ENCODE measurements at places on chromosomes 1 and 21.
A peak's percentile ranks its signal among the peaks of the same experiment; 100 is the strongest.

DNA sequence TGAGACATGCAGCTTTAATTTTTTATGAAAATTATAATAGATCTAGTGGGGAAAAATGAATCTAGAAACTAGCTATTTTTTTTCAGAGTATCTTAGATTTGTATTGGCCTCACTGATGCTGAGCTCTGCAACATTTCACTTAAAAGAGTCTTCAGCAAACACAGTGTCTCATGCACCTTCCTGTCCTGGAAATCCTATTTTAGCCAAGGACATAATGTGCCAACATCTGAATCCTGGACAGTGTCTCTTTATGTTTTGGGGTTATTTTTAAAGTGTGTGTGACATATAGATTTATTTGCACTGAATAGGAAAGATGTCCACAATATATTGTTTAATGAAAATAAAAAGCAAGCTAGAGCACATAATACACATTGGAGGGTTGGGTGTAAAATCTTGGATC is 199.1 kb upstream of the FMN2 start:
- DNase-seq: no peak
- no peak overlapping the region for H3K27ac ChIP-seq
- H3K36me3 ChIP-seq: no peaks in the 10 kb centered on the region
- H3K4me1 ChIP-seq: peaks cover 51% of the 10 kb centered on the region

GRCh38 chr21:38920631-38921398 is 115.1 kb downstream of the ETS2 start:
- H3K4me1 ChIP-seq: peaks cover 41% of the 10 kb centered on the region
- H3K27ac ChIP-seq: peak overlapping the region; percentile 87
- H3K4me3 ChIP-seq: no peak overlapping the region
- no peaks in the 10 kb centered on the region for H3K36me3 ChIP-seq

GRCh38 chr1:78348496-78349284 is 142.1 kb upstream of the PTGFR start:
- DNase-seq: no peak
- no peaks in the 10 kb centered on the region for H3K4me1 ChIP-seq
- no peak overlapping the region for H3K4me3 ChIP-seq
- no peaks in the 10 kb centered on the region for H3K27me3 ChIP-seq
- no peak overlapping the region for H3K27ac ChIP-seq

DNA sequence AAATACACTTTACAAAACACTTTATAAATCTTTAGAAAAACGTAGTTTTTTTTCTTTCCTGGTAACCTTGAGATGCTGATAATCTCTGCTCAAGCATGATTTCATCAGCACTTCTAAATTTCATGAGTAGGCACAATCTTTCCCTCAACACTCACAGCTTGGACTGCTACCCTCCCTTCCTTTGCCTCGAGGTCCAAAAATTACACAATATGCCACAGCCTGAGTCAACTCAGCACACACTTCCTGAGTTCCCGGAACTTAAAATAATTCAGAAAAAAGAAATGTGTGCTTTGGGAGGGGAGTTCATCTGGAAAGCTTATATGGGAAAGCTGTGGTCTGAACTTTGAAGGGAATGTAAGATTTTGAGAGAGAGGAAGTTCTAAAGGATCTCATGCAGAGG is 5.9 kb downstream of the CLCA2 start:
- peaks cover 44% of the 10 kb centered on the region for H3K27me3 ChIP-seq
- H3K27ac ChIP-seq: peak overlapping the region; percentile 47
- peaks cover 31% of the 10 kb centered on the region for H3K4me1 ChIP-seq
- no peak for DNase-seq

DNA sequence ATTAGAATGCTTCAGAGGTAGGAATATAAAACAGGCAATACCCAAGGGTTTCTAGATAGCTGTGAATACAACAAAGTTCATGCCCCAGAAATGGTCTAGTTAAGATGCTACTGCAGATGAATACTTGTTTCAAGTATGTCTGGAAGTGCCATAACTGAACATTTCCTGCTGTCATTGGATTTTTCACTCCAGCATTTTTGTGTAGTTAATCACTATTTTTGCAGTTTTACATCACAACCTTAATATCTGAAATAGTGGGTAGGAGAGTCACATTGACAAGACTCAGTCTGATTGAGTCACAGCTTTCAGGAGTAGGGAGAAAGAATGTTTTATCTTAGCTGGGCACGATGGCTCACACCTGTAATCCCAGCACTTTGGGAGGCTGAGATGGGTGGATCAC is 126.4 kb upstream of the C1orf21 start:
- no peak overlapping the region for H3K27ac ChIP-seq
- no peaks in the 10 kb centered on the region for H3K36me3 ChIP-seq
- H3K4me1 ChIP-seq: no peaks in the 10 kb centered on the region
- DNase-seq: no peak
- H3K4me3 ChIP-seq: no peak overlapping the region
- no peaks in the 10 kb centered on the region for H3K27me3 ChIP-seq

DNA sequence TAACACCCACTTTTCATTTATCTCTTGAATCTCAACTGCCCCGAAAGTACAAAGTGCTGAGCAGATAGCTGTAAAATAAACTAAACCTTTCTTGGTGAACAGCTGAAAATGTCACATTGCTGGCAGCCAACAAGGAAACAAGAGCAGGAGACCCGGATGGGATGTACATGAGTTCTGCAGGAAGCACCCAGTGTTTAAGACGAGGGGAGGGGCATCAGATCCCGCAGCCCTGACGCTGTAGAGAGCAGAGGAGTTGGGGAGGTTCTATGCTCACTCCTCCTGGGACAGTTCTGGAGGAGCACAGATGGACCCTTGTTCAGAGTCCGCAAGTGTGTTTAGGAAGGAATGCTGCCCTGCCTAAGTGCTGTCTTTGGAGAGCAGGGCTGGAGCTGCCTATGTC is 32.0 kb upstream of the EPHA8 start:
- no peak overlapping the region for H3K4me3 ChIP-seq
- H3K36me3 ChIP-seq: peaks cover 18% of the 10 kb centered on the region
- DNase-seq: peak; percentile 68
- H3K27ac ChIP-seq: peak overlapping the region; percentile 66
- H3K4me1 ChIP-seq: peaks cover 17% of the 10 kb centered on the region
